Activated CD8-positive, alpha-beta memory T cell treated with anti-CD3 and anti-CD28 coated beads, Interleukin-2, amount 50 U/mL, for 4 hours (primary cell): ENCODE measurements at places on chromosomes 2 and 18.

GRCh38 chr2:65431421-65432226 lies 775 bp downstream of the SPRED2 start:
- DNase-seq, result peak; percentile 38

GRCh38 chr2:101763496-101764333 lies 66.2 kb downstream of the MAP4K4 start:
- no peak for DNase-seq

DNA sequence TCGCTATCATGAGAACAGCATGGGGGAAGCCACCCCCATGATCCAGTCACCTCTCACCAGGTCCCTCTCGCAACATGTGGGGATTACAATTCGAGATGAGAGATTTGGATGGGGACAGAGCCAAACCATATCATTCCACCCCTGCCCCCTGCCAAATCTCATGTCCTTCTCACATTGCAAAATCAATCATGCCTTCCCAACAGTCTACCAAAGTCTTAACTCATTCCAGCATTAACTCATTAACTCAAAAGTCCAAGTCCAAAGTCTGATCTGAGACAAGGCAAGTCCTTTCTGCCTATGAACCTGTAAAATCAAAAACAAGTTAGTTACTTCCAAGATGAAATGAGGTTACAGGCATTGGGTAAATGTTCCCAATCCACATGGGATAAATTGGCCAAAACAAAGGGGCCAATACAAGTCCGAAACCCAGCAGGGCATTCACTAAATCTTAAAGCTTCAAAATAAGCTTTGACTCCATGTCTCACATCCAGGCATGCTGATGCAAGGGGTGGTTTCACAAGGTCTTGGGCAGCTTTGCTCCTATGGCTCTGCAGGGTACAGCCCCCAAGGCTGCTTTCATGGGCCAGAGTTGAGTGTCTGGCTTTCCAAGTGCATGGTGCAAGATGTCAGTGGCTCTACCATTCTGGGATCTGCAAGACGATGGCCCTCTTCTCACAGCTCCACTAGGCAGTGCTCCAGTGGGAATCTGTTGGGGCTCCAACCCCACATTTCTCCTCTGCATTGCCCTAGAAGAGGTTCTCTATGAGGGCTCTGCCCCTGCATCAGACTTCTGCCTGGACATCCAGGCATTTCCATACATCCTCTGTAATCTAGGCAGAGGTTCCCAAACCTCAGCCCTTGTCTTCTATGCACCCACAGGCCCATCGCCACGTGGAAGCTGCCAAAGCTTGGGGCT lies 14.8 kb downstream of the TAF1B start:
- no peak for DNase-seq

- no peak for DNase-seq
Measured at GRCh38 chr2:119179991-119180390, 21.4 kb upstream of the C1QL2 start.

DNA sequence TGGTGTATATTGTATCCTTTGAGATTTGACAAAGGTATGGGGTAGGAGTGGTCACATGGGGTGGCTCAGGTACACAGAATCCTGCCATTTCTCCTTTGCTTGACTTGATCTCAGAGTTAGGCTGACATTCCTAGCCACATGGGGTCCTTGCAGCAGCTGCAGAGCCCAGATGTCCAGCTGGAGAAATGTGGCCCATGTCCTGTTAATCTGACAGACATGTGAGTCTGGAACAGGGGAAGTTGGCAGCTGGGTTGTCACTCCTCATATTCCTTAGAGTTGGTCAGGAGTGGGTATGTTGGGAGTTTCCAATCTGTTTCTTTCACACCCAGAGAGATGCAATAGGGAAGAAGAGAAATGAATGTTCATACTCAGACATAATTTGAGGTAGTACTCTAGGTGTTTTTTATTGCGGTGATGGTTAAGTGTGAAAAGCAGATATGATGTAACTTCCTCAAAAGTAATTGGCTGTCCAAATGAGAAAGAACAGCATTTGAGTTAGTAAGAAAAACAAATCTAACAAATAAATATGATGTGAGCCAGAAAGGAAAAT lies 402.6 kb upstream of the MEIS1 start:
- no peak for DNase-seq

DNA sequence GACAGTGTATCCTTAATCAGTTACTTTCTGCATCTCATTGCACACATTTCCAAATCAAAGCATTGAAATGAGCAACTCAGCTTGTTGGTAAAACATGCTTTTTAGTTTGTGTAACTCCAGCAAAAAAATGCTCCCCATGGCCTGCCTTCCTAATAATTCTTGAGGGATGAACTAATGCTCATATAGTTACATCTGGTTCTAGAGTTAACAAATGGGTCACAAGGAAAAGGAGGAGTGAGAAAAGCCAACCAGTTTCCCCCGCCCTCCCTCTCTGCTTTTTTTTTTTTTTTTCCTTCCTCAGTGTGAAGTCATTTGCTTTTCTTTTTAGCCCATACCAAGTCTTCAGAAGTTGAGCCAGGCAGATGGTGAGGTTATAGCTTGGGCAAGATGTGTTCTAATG lies 231.7 kb downstream of the MTX2 start:
- DNase-seq, result no peak

DNA sequence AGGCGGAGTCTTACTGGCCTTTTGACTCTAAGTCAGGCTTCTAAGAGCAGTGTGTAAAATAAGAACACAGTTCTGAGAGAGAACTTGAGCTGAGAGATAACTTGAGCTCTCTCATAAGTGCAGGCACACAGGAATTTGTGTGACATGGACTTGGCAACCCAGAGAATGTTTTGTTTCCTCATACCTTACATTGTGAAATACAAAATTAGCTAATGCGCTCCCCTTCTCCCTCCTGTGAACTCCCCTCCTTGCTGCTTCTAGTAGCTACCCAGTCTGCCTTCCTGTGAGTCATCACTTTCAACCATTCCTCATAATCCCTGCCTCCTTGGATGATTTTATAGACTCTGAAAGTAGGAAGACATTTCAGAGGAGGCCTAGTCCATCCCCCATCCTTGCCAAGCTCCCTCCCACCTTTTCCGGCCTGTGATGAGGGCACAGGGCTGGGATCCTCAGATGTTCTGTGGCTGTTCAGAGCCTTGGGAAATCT lies 22.6 kb downstream of the FER1L5 start:
- DNase-seq, result no peak

DNA sequence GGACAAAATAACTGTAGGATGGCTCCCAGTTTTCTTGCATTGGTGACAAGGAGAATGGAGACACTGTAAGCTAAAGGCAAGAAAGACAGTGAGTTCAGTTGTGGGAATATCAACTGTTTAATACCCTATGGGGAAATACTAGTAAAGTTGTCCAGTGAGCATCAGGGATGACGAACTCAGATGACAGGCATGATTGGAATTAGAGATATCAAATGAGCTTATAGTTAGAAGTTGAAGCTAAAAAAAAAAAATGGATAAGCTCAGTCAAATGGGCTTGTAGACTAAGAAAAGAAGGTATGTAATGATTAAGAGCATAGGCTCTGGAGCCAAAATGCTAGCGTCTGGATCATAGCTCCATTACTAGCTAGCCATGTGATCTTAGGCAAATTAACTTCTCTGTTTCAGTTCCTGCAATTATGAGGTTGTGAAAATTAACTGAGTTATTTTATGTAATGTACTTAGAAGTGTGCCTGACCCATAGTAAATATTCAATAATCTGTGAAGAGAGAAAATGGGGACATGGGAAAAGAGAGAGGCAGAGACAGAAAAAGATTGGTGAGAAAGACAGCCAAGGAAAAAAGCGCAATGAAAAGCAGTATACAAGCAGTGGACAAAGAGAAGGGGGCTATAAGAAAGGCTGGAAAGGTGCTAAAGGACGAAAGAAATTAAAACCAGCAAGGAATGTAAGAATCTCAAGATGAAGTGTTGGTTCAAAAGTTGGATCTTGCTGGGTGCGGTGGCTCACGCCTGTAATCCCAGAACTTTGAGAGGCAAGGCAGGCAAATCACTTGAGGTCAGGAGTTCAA lies 95.7 kb upstream of the SLC39A10 start:
- no peak for DNase-seq

DNA sequence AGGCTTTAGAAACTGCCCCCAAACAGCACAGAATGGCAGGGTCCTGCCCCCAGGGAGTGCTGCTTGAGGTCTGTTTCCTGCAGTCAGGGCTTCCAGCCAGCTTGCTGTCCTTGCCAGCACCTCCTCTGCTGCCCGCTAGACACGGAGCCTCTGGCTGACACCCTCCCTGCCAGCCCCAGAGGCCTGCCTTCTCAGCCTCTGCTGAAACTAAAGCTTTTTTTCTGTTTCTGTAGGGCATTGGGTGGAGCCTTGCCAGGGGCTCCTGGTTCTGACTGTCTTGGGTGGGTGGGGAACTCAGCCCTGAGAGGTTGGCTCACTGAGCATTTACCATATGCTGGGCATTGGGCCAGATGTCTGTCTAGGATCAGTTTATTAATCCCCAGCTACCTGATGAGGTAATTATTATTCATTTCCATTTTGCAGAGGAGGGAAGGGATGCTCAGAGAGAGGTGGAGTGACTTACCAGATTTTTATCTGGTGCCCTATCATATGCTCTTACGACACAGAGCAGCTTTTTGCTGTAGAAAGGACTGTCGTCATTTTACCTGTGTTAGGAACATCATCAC lies 35.4 kb downstream of the INPP4A start:
- DNase-seq, result peak; percentile 48

DNA sequence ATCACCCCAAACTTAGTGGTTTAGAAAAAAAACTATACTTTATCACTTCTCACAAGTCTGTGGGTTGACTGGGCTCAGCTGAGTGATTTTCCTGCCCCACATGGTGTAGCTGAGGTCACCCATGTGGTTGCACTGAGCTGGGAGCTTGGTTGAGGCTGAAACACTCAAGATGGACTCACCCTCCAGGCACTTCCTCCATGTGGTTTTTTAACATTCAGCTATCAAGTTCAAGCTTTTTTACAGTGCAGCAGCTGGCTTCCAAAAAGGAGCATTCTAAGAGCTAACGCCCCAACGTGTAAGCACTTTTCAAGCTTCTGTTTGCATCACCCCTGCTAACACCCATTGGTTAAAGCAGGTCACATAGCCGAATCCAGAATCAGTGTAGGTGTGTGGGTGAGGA lies 105.9 kb upstream of the CREB1 start:
- DNase-seq, result no peak

GRCh38 chr2:134988994-134989605 lies 58.1 kb downstream of the MAP3K19 start:
- DNase-seq, result no peak

DNA sequence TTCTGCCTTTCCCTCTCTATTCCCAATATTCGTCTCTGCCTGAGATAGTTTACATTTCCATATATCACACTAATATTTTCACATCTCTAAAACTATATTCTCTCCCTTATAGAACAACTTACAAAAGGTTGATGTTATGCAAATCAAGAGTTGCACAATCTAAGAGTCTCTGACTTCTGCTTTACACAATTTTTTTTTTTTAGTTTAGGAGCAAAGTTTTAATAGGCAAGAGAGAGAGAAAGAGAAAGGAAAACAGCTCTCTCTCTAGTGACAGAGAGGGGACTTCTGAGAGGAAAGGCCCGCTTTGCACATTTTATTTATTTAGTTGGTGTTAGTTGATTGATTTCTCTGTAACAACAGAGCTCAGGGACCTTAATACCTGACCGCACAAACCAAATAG lies 380.2 kb downstream of the TXNL1 start:
- DNase-seq, result no peak

GRCh38 chr18:12242658-12243260 lies 11.4 kb upstream of the CIDEA start:
- no peak for DNase-seq

GRCh38 chr18:24402209-24402785 lies 4.7 kb upstream of the OSBPL1A start:
- DNase-seq, result no peak

GRCh38 chr2:191840921-191841320 lies 6.0 kb downstream of the CAVIN2 start:
- no peak for DNase-seq

DNA sequence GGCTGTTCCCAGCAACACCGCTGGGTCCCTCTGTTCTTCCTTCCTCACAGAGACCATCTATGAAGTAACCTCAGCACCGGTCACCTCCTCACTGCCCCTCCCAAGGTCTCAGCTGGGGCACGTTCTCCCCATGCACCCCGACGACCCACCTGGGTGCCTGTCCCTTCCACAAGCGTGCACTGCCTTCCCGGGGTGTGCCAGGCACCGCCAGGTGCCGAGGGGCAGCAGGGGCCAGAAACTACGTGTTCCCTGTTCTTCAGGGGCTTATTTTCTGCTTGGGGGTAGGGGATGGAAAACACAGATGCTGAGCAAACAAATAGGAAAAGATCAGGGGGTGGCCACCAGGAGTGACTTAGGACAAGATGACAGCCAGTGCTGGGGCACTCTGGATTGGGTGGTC lies 30.4 kb upstream of the SEMA4C start:
- no peak for DNase-seq

- no peak for DNase-seq
Measured at GRCh38 chr2:145033438-145033837, 513.5 kb upstream of the ZEB2 start.

GRCh38 chr2:127000937-127001336 lies 102.2 kb downstream of the TEX51 start:
- DNase-seq, result no peak

DNA sequence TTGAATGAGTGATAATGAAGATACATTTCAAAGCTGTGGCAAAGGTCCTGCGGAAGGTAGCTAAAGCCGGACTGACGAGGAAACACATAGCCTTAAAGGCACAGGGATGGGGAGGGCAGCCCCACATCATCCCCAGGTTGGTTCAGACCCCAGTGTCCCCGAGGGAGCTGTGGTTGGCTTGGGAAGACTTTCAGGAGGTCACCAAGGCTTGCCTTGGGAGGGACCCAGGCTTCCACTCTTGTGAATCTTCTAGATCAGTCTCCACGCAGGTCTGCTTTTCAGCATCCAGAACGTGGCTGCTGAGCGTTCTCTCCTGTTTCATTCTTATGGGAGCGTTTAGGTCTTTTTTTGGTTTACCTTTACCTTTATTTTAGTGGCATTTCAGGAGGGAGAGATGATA lies 16.8 kb downstream of the KIF1A start:
- DNase-seq, result no peak

- DNase-seq, result no peak
Measured at GRCh38 chr18:8816220-8816619, 110.9 kb downstream of the MTCL1 start.

GRCh38 chr18:75548353-75548905 lies 120.9 kb upstream of the SMIM21 start:
- DNase-seq, result no peak

GRCh38 chr2:121570667-121571055 lies 40.0 kb downstream of the RNU4ATAC start:
- DNase-seq, result no peak

GRCh38 chr18:69469444-69469919 lies 68.8 kb downstream of the DOK6 start:
- peak; percentile 27 for DNase-seq

DNA sequence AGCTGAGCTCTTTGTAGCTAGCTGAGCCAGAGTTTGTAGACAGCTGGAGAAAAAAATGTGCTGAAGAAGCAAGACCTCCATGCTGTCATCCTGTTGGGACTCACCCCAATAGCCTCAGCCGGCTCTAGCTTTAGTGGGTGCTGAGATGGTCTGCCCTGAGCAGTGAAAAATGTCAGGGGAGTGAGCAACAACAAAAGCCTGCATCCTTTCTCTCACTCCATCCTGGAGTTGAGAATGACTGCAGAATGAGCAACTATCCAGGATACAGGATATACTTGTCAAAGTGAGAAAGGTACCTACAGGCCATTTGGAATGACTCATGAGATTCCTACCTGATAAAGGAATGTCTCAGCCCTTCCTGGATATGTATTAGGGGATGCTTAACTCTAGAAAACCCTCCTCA lies 146.1 kb upstream of the DLX2 start:
- DNase-seq, result no peak

- DNase-seq, result no peak
Measured at GRCh38 chr18:49020129-49020528, 69.4 kb upstream of the SMAD7 start.
